ENCODE measurements at places on chromosomes 2 and 18. TPM values are rescaled to one million over a fixed set of nuclear protein-coding genes. Genes with fewer than 3 reads are reported as not detected.

Gene CNGA3
- total RNA-seq: 1.2 TPM

Gene ITM2C
- 128 TPM for total RNA-seq

Gene KCNJ3
- 2.4 TPM for total RNA-seq

Gene ONECUT2
- total RNA-seq: 2.6 TPM

Gene HOXD11
- total RNA-seq: 18.1 TPM
